ENCODE measurements at places on chromosomes 16 and 17.

DNA sequence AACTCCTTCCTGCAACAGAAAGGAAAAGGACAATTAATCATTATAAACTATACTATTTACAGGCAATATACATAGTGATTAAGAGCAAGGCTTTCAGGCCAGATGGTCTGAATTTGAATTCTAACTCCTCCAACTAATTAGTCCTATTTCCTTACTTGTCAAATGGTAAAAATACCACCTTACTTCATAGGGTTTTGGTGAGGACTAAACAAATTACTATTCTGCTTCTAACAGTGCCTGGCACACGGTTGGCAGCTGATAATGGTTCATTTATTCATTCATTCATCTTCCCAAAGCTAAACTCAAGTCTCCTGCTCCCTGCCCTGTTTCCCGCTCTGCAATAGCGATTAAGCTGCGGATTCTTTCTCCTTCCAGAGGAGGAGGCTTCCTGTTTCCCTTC is 39.8 kb downstream of the DCUN1D3 start:
- no peak for DNase-seq

GRCh38 chr17:15431196-15431595 is 36.2 kb downstream of the CDRT4 start:
- DNase-seq: no peak

DNA sequence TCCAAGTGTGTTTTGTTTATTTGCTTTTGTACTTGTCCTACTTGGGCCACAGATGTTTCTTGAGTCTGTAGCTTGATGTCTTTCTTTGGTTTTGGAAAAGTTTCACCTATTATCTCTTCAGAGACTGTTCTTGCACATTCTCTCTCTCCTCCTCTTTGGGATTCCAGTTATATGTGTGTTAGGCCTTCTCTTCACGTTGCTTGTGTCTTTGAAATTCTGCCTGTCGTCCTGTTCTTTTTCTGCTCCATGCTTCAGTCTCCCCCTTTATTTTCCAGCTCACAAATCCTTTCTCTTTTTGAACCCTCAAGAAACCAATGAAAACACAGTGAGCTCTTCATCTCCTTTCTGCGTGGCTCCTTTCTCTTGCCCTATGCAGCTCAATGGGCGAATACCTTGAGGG is 7.9 kb downstream of the VPS35L start:
- DNase-seq: no peak

DNA sequence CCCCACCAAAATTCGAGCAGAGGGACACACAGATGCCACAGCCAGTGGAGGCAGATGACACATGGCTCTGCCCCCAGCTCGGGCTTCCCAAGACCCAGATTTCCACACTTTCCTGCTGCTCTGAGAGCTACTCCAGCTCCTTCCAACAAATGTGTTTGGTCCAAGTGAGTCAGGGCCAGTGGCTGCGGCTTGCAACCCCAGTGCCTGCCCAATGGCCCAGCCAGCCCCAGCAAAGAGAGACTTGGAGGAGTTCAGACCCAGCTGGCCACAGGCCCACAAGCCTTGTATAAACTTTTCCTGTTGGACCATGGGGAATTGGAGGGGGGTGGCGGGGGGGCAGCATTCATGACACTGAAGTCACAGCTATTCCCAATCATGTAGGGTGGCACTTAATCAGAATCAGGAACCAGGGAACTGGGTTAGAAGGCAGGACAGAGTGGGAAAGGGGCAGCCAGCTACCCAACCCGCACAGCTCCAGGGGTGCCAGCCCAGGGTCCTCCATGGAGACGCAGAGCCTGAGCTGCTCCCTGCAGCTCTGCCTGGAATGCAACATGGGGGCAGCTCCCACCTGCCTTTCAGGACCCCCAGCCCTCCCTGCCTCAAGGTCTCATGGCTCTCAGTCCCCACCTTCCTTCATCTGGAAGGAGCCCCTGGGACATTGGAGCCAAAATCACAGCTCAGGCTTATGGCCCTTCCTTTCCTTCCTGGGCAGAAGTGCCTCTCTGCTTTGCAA is 17.5 kb upstream of the C16orf78 start:
- no peak for DNase-seq

DNA sequence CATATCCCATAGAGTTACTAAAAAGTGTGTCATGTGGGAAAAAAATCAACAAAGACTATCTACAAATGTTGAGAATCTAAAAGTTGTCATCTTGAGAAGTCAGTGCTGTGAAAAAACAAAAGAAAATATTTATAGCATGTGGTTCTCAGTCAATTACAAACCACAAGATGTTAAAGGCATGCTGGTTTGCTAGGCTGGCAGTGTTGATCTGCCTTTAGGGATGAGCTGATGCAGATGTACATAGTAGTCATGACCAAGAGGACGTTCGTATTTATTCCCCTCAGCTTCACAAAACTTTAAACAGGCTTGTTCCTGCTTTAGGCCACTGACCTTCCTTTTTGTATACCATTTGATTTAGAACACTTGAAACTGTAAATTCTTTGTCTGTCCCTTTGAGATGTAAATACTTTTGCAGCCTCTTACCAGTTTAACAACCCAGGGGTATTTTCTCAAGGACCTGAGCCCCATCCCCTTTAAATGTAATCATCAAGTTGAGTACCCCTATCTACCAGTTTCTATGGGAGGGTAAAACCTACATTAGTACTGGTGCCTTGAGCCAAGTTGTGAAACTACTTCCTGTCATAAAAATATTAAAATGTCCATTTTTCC is 446.6 kb downstream of the KCNJ18 start:
- no peak for DNase-seq

DNA sequence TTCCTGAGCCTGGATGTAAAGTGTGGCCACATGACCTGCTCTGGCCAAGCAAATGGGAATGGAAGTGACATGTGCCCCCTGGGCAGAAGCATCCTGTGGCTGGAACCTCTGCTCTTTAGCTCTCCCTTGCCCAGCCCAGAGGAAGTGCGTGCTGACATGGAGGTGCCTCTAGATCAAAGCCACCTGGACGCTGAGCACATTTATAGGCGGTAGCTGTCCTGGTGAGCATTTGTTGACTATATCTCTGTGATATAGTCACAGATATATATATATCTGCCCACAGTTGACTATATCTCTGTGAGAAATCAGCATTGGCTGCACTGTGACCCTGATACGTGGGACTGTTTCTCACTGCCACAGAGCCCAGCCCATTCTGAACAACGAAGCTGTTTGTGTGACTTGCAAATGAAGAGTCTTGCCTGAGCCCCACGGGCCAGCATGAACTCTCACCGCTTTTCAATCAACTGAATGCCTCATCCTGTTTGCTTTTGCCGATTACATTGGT is 118.8 kb downstream of the C16orf95 start:
- no peak for DNase-seq

- DNase-seq: no peak
These were observed 11.8 kb upstream of the TEKT1 start for GRCh38 chr17:6843241-6843880.

- DNase-seq: no peak
These were observed 181.1 kb downstream of the SNX29 start for GRCh38 chr16:12157517-12158093.

GRCh38 chr16:76195648-76196047 is 81.6 kb upstream of the CNTNAP4 start:
- DNase-seq: no peak

- DNase-seq: no peak
These were observed 5.5 kb upstream of the SLFN12L start for GRCh38 chr17:35542990-35543389.

GRCh38 chr17:77480509-77481215 is 339.9 kb downstream of the SEC14L1 start:
- no peak for DNase-seq

DNA sequence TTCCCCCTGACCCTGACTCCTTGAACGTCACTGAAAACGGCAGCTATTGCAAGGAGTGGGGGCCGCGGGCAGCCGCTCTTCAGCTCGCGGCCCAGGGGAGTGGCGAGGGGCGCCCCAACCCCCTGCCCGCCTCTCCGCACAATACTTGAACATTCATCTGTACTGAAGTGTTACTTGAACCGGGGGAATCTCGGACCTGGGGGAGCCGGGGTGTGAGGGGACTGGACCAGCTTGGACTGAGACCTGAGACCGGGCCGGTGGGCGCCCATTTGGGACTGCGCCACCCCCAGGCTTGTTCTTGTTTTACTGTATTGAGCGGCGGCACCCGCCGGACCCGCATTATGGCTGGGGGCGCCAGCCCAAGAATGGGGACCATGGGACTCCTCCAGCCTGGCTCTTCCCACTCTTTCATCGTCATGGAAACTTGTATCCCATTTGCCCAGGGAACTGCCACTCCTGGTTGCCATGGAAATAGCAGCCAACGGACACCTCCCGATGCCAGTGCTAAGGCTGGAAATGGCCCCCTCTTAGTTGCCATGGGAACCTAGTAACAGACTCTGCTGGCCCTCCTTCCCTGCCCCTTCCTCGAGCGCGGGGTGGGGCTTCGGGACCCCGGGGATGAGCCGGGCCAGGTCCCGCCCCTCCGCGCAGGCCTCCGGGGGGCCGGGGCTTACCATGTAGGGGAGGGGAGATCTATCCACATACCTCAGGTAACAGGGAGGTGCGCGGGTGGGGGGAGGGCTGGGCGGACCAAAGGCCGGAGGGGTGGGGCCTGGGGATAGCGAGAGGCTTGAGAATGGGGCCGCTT is 805 bp upstream of the ORAI3 start:
- DNase-seq: peak; percentile 87

DNA sequence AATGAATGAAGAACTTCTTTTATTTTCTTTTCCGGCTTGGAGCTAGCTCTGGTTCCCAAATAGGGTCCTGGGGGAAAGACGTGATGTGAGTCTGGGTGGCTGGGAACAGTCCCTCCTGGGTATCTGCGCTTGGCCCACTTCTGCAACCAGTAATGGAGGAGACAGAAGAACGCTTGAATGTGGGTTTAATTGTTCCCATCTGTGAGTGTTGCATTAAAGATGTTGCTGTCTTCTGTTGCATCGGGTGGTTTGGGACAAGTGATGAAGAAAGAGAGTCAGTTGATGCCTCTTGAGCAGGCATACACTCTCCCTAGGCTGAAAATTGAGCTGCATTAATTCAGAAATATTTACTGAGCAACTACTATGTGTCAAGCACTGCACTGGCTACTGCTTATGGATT is 511.1 kb downstream of the CDH13 start:
- no peak for DNase-seq

- DNase-seq: no peak
These were observed 77.4 kb upstream of the TOB1 start for GRCh38 chr17:50943575-50943933.

GRCh38 chr16:57284209-57284951 is at the start of gene PLLP:
Gene PLLP, minus strand, starts transcription at chr16:57284672. Its CDS starts 132 bp downstream, at chr16:57284540.
- no peak for DNase-seq

- no peak for DNase-seq
These were observed 782.4 kb upstream of the SOX9 start for GRCh38 chr17:71338396-71338795.

DNA sequence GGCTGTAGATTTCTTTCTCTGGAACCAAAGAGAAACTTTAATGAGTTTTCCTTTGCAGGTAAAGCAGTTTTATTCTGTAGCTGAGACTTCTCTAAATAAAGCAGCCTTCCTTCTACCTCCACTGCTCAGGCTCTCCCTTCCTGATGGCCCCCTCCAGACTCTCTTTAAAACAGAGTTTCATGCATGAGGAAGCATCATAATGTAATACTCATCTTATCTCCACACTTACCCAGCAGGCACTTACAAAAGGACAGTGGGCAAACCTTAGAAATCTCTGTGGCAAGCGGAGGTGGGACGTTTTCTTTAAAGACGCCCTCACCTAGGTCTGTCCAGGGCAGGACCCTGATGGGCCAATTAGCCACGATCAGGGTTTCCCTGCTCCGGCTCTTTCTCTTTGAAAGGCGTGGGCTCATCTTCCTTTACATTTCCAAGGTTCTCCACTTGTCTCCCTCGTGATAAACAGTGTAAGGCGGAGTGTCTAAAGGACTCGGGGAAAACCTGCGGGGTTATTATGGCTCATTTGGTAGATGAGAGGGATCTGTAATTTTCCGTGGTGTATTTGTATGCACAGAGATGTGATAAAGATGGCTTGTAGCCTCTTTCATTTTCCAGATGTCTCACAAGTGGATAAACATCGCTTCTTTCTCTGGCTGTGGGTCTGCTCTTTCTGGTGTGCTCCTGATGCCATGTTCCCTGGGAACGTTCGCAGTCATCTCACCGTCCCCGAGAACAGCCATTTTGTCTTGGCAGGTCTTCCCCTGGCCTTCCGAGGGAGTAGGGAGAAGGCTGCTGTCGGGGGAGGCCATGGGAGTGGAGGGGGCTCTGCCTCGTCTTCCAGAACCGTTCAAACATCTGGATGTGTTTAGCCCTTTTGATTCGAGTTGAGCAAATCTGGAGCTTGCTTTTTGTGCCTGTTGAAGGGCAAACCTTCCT is 239.0 kb downstream of the CCDC182 start:
- no peak for DNase-seq

- no peak for DNase-seq
These were observed 3.1 kb upstream of the KRT12 start for GRCh38 chr17:40870136-40870535.

DNA sequence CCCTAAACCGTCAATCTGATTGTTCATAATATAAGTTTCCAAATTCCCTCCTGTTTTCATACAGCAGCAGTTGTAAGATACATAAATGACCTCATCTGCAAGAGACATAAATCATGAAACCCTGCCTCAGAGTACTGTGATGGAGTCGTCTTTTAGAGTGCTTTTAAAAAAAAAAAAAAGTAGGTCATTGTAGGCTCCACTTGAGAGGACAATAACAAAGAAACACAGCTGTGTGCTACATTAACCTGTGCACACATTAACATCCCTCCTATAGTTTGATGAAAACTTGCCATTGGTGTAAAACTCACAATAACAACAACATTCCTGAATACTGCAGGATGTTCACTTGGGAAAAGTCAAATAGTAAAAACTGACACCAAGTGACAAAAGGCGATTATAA is 56.5 kb downstream of the XPO6 start:
- DNase-seq: no peak

DNA sequence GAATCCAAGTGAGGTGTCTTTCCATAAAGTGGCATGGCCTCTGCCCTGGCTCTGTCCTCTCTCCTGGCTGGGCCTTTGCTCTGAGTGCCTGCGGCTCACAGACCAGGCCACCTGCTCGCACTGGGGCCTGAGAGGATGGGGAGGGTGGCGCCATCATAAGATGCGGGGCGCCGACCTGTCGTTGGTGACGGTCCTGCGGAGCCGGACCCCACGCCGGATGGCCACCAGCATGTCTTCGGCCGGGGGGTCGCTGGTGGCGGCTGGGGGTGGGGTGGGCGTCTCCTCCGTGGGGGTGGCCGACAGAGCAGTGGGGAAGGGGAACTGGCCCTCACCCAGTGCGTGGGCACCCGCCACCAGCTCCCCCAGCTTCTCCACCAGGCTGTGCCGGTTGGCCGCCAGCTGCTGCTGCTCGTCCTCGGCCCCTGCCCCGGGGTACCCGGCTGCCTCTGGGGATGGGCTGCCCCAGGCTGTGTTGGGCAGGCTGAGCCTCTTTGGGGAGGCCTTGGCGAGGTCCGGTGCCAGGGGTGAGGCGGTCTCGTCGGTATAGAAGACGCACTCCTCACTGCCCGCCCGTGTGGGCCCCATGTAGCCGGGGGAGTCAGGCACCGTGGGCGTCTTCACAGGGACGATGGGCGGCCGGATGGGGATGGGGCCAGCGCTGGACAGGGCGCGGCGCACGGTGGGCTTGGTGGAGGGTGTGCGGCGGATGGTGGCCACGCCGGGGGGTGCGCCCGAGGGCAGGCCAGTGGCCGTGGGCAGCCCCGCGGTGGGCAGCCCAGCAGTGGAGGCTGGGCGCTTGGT is 17.4 kb downstream of the IL34 start:
- DNase-seq: no peak
